SJSA1 (cell line): ENCODE measurements at places on chromosomes 5 and 9. TPM values are rescaled to one million over a fixed set of nuclear protein-coding genes. Genes with fewer than 3 reads are reported as not detected.

SPTAN1 gene
- 165 and 181 TPM in 2 replicates for total RNA-seq

CXXC5 gene
- 101 and 114 TPM in 2 replicates for total RNA-seq

TXNDC8 gene
- not detected in 2 replicates for total RNA-seq

PCDHGB3 gene
- total RNA-seq: 1.1 TPM in 1 of 2 replicates, not detected in the other

ZNG1A gene
- 34.4 and 58.0 TPM in 2 replicates for total RNA-seq

ZBED3 gene
- total RNA-seq: 0.09 and 0.29 TPM in 2 replicates

RPL12 gene
- total RNA-seq: 1,639 and 1,700 TPM in 2 replicates

TAF1L gene
- total RNA-seq: not detected in 2 replicates

CDH18 gene
- total RNA-seq: not detected in 2 replicates

LRRC70 gene
- 0.71 and 1.1 TPM in 2 replicates for total RNA-seq

BTNL8 gene
- total RNA-seq: not detected in 2 replicates

IRX1 gene
- total RNA-seq: not detected in 2 replicates

UBAC1 gene
- 51.6 and 59.6 TPM in 2 replicates for total RNA-seq

C9orf153 gene
- total RNA-seq: 0.39 TPM in 1 of 2 replicates, not detected in the other

GAS1 gene
- 2.3 and 3.7 TPM in 2 replicates for total RNA-seq
